Lower leg skin (tissue), 4 donors: ENCODE measurements at places on chromosomes 12 and 14. TPM values are rescaled to one million over a fixed set of nuclear protein-coding genes. Genes with fewer than 3 reads are reported as not detected.

The IAPP gene
- total RNA-seq, result not detected

The SALL2 gene
- 4.1 TPM for total RNA-seq

The SLCO1C1 gene
- not detected for total RNA-seq

The EXOC3L4 gene
- total RNA-seq, result 0.64 TPM

The SOS2 gene
- total RNA-seq, result 29.5 TPM

The SIRT4 gene
- total RNA-seq, result 4.1 TPM

The TPH2 gene
- not detected for total RNA-seq

The ACOT4 gene
- 1.8 TPM for total RNA-seq

The PPP1R12A gene
- 52.9 TPM for total RNA-seq

The RNF212B gene
- total RNA-seq, result 0.59 TPM

The INHBE gene
- total RNA-seq, result not detected

The TMCC3 gene
- 17.9 TPM for total RNA-seq

The NRIP2 gene
- total RNA-seq, result 1.2 TPM

The CD163 gene
- total RNA-seq, result 13.3 TPM

The DNM1L gene
- 26.5 TPM for total RNA-seq

The PRPH gene
- 0.61 TPM for total RNA-seq

The MMP17 gene
- total RNA-seq, result 11.6 TPM

The SP1 gene
- total RNA-seq, result 89.6 TPM

The DBX2 gene
- 1.0 TPM for total RNA-seq

The FGF23 gene
- not detected for total RNA-seq

The PSMA3 gene
- 66.4 TPM for total RNA-seq

The TDRD9 gene
- total RNA-seq, result 0.17 TPM

The SIX1 gene
- 1.0 TPM for total RNA-seq

The GLT1D1 gene
- total RNA-seq, result 1.7 TPM

The TSPAN19 gene
- total RNA-seq, result not detected

The TMEM63C gene
- total RNA-seq, result 17.8 TPM

The LRP10 gene
- 209 TPM for total RNA-seq

The NTS gene
- not detected for total RNA-seq

The C12orf60 gene
- total RNA-seq, result not detected

The SLC17A8 gene
- not detected for total RNA-seq
